ENCODE measurements at places on chromosomes 2 and 18. TPM values are rescaled to one million over a fixed set of nuclear protein-coding genes. Genes with fewer than 3 reads are reported as not detected.

Gene PIEZO2
- not detected for total RNA-seq

DNA sequence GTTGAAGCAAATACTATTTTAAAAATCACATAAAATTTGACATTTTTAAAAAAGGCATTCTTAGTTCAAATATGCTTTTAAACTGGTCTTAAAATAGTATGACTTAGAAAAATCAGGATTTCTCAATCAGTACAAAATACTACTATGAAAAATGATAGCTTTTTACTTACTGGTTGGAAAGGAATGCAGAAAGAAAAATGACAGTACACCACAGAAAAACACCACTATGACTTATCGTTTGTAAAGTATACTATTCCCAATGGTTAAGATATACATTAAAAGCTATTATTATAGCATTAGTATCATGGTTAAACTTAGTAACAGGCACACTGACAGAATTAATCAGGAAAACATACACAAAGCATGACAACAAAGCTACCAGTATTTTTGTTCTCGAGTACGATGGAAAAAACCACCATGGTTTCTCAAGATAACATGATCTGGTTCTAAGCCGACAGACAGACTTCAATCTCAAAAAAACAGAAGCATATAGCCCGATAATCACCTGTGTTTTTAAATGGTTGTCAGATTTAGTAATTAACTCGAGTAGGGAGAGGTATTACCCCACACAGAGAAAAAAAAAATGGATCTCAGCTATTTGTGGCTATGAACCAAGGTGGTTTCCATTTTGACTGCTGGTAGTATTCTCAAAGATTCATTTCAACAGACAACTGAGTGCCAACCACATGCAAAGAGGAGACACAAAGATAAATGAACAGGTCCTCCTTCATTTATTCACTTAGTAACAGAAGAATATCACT is 39.1 kb downstream of the CUL3 start:
- H3K36me3 ChIP-seq = no peaks in the 10 kb centered on the region
- no peak overlapping the region for H3K27ac ChIP-seq
- no peak for DNase-seq
- H3K4me1 ChIP-seq = peaks cover 47% of the 10 kb centered on the region
- no peak overlapping the region for H3K4me3 ChIP-seq
- H3K27me3 ChIP-seq = no peaks in the 10 kb centered on the region

- H3K4me3 ChIP-seq = no peak overlapping the region
- no peaks in the 10 kb centered on the region for H3K36me3 ChIP-seq
- H3K27ac ChIP-seq = no peak overlapping the region
- H3K4me1 ChIP-seq = no peaks in the 10 kb centered on the region
- no peak for DNase-seq
- no peaks in the 10 kb centered on the region for H3K27me3 ChIP-seq
Observed at GRCh38 chr2:199329466-199329865, 128.3 kb downstream of the SATB2 start.

Gene IKZF2
- total RNA-seq = 18.9 TPM

Gene RFTN2
- total RNA-seq = 0.22 TPM

Gene ZC3H6
- total RNA-seq = 33.3 TPM

Gene TIMM21
- 25.8 TPM for total RNA-seq

DNA sequence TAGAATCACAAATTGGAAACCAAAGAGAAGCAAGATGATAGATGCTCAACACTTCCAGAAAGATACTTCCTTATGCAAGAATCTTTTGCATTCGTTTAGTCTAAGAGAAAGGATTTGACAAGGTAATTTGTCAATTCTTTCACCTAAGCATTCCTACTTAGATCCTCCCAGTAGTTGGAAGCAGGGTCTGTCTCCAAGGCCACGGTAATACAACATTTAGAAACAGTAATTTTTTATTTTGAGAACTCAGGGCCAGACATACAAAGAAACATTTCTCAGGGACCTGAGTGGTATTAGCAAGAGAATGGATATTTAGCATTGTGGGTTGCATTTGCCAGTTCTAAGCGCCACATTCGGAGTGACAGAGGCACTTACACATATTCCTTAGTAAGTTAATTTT is 68.6 kb downstream of the ACYP2 start:
- H3K27me3 ChIP-seq = no peaks in the 10 kb centered on the region
- H3K4me3 ChIP-seq = no peak overlapping the region
- DNase-seq = no peak

DNA sequence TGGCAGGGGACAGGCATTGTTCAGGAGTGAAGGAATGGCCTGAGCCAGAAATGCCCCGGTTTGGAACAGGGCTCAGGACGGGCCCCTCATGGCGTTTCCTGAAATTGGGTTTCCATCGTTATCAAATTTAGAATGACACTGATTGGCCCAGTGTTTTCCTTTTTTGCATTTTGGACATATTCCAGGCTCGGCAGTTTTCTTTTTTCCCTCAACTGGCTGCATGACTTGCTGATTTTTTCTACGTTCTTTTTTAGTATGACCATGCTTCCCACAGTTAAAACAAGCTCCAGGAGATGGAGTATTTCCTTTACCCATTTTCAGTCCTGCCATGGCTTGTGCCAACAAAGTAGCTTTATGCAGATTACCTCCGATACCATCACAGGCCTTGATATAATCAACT is 20.4 kb upstream of the LYG2 start:
- no peaks in the 10 kb centered on the region for H3K27me3 ChIP-seq
- H3K4me3 ChIP-seq = no peak overlapping the region
- no peaks in the 10 kb centered on the region for H3K4me1 ChIP-seq
- no peak overlapping the region for H3K27ac ChIP-seq

DNA sequence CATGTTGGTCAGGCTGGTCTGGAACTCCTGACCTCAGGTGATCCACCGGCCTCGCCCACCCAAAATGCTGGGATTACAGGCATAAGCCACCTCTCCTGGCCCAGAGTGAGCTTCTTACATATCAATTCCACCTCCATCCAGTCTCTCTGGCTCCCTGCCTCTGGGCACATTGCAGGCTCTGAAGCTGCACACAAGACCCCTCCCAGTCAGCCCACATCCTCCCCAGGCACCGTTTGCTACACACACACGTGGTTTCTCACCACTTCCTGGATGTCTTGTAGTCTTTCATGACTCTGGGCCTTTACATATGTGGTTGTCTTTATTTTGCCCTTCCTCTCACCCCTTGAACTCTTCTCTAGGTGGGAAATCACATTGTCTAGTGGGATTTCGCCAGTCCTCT is 64.0 kb upstream of the CABLES1 start:
- H3K4me1 ChIP-seq = peaks cover 57% of the 10 kb centered on the region
- H3K36me3 ChIP-seq = no peaks in the 10 kb centered on the region
- H3K27me3 ChIP-seq = no peaks in the 10 kb centered on the region
- peak overlapping the region; percentile 67 for H3K4me3 ChIP-seq

Gene BABAM2
- total RNA-seq = 29.6 TPM

GRCh38 chr2:160652236-160652635 is 158.6 kb upstream of the RBMS1 start:
- H3K36me3 ChIP-seq = no peaks in the 10 kb centered on the region
- H3K4me1 ChIP-seq = peaks cover 28% of the 10 kb centered on the region
- peak overlapping the region; percentile 41 for H3K4me3 ChIP-seq
- H3K27me3 ChIP-seq = peaks cover 1% of the 10 kb centered on the region

DNA sequence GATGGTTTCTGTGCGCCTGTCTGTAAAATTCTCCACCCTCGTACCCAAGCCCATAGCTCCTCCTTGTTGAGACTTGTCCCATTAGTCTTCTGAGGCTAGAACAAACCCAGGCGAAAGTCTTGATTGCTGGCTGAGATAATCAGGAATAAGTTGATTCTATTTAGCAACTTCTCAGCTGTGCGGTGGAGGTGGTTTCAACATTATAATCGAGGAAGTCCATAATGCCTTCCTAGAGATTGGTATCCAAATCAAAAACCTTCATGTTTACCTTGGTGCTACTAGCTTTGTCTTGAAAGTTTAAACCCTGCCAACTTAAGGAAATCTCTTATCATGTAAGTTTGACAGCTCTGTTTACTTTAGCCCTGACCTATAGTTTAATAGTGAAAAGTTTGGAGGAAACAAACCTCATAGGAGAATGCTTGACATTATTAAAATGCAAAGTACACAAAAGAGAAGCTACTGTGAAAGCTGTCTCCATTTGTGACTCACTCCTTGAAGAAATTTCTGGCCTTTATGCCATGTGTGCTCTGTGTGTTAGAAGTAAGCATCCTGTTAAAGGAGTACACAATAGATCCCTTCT is 36.6 kb upstream of the DSC1 start:
- H3K4me3 ChIP-seq = no peak overlapping the region
- H3K27ac ChIP-seq = no peak overlapping the region
- no peak for DNase-seq
- no peaks in the 10 kb centered on the region for H3K27me3 ChIP-seq
- no peaks in the 10 kb centered on the region for H3K4me1 ChIP-seq

DNA sequence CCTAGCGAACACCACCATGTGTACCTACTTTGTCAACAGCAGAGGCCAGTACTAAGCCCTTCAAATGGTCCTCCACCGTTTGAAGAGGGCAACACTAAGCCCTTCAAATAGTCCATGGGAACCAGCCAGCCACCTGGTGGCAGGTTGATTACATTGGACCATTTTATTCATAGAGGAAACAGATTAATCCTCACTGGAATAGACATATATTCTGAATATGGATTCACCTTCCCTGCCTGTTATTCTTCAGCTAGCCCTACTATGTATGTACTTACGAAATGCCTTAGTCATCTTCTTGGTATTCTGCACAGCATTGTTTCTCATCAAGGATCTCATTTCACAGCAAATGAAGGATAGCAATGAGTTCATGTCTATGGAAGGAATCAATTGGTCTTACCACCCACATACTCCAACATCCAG is 10.0 kb upstream of the ZNF396 start:
- no peak overlapping the region for H3K4me3 ChIP-seq
- no peak overlapping the region for H3K27ac ChIP-seq
- H3K4me1 ChIP-seq = peaks cover 2% of the 10 kb centered on the region
- DNase-seq = no peak

GRCh38 chr2:201931951-201932350 is 101.7 kb upstream of the FZD7 start:
- H3K27ac ChIP-seq = no peak overlapping the region
- H3K27me3 ChIP-seq = peaks cover 13% of the 10 kb centered on the region
- H3K36me3 ChIP-seq = no peaks in the 10 kb centered on the region
- no peak for DNase-seq
- H3K4me1 ChIP-seq = no peaks in the 10 kb centered on the region

Gene KCNK3
- total RNA-seq = not detected

Gene AGBL5
- total RNA-seq = 13.2 TPM

- H3K36me3 ChIP-seq = no peaks in the 10 kb centered on the region
- peak within 1 kb of the TSS; percentile 88 for H3K4me3 ChIP-seq
- no peak for DNase-seq
- peaks cover 28% of the 10 kb centered on the region for H3K27me3 ChIP-seq
- peaks cover 30% of the 10 kb centered on the region for H3K4me1 ChIP-seq
Observed at GRCh38 chr18:6414723-6415417, at the start of gene L3MBTL4. Gene L3MBTL4, minus strand, starts transcription at chr18:6414911. Its CDS starts 103,286 bp downstream, at chr18:6311625.

Gene COLEC11
- total RNA-seq = 1.9 TPM

DNA sequence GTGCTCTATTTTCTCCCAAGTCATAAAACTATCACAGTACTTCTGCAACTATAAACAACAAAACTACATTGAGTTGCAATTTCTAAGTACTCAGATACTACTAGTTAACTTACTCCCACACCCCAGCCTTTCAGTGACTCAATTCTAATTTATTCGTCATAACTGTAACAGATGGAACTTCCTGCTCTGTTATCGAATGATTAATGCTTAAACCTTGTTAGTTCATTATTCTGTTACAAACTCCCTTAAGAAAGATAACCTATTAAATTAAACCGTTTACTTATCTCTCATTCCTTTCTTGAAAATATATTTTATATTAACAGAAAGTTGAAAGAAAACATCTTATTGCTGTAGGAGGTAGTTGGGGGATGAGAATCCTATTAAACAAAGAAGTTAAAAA is 17.0 kb downstream of the TNFAIP6 start:
- no peak overlapping the region for H3K27ac ChIP-seq
- no peaks in the 10 kb centered on the region for H3K27me3 ChIP-seq
- no peak for DNase-seq
- peaks cover 3% of the 10 kb centered on the region for H3K4me1 ChIP-seq

DNA sequence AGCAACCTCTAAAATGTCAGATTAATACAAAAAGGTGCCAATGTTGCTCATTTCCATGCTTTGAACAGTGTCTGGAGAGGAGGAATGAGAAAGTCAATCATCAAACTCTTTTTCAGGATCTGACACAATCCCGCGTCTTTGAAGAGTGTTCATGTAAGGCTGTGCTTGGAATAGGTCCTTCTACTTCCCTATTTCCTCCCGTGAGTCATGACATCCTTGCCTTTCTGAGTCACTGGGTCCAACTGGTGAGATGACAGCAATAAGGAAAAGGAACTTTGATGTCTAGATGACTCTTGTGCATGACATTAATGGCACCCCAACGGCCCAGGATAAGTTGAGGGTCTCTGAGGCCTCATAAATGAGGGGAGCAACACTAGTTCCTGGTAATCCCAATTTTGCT is 109.0 kb upstream of the CELF4 start:
- H3K27me3 ChIP-seq = no peaks in the 10 kb centered on the region
- H3K4me1 ChIP-seq = no peaks in the 10 kb centered on the region
- no peaks in the 10 kb centered on the region for H3K36me3 ChIP-seq

GRCh38 chr2:176562359-176563078 is 293.3 kb downstream of the MTX2 start:
- no peaks in the 10 kb centered on the region for H3K36me3 ChIP-seq
- no peak for DNase-seq
- no peak overlapping the region for H3K27ac ChIP-seq
- peaks cover 53% of the 10 kb centered on the region for H3K27me3 ChIP-seq
- no peaks in the 10 kb centered on the region for H3K4me1 ChIP-seq
- no peak overlapping the region for H3K4me3 ChIP-seq

- H3K27me3 ChIP-seq = peaks cover 9% of the 10 kb centered on the region
- no peaks in the 10 kb centered on the region for H3K36me3 ChIP-seq
- DNase-seq = no peak
Observed at GRCh38 chr2:180905461-180905860, 74.9 kb upstream of the UBE2E3 start.

Gene ACMSD
- not detected for total RNA-seq

DNA sequence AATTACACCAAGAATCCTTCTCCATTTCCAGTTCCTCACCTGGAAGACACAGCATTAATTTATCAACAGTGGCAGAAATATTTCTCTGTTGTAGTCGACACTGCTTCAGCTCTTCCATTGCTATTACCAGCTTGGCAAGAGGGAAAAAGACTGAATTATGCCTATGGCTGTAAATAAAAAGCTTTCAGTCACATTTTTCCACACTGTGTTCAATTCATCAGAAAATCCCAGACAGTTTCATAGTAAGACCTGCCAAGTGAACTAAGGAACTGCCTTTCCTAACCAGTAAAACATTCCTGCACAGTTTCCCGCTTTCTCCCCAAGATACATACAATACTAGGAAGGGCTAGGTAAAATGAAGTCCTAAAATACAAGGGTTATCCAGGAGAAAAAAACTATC is 94.7 kb downstream of the EXOC6B start:
- no peaks in the 10 kb centered on the region for H3K27me3 ChIP-seq
- no peak overlapping the region for H3K4me3 ChIP-seq
- DNase-seq = no peak
- peaks cover 3% of the 10 kb centered on the region for H3K36me3 ChIP-seq
- no peak overlapping the region for H3K27ac ChIP-seq

GRCh38 chr2:240957656-240958365 is 40.6 kb upstream of the SNED1 start:
- H3K4me1 ChIP-seq = no peaks in the 10 kb centered on the region
- peaks cover 10% of the 10 kb centered on the region for H3K27me3 ChIP-seq
- no peak overlapping the region for H3K27ac ChIP-seq
- no peak for DNase-seq

Measured in naive thymus-derived CD8-positive, alpha-beta T cell (primary cell).